T-helper 22 cell (primary cell): ENCODE measurements at places on chromosomes 5 and 9.

- DNase-seq, result no peak
Observed at GRCh38 chr5:126656401-126657007, 55.8 kb downstream of the PHAX start.

- no peak for DNase-seq
Observed at GRCh38 chr5:103259705-103260355, 1.3 kb downstream of the MACIR start.

DNA sequence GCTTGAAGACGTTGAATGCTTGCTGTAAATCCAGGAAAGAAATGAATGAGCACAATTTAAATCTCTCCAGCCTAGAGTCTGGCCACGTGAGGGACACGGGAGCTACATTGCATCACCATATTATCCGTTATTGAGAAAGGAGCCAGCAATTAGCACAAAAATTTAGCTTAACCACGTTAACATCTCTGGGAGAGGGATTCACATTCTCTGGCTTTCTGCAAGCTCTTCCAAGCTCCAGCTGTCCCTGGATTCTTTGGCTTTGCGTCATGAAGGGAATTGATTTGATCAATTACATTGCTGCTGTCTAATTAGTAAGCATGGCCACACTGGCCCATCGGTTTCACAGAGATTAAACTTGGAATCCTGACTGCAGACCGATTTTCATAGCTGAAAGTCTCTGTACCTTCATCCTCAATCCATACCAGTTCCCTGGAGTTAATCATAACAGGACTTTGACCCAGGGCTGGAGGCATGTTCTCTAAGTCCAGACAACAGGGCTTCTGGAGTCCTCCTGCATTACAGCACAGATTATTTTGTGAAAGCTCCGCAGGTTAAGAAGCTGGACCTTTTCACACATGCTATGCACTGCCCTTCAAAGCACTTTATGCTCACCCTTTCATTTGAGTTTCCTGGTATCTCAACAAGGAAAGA is 31.6 kb downstream of the ADRA1B start:
- DNase-seq, result no peak

DNA sequence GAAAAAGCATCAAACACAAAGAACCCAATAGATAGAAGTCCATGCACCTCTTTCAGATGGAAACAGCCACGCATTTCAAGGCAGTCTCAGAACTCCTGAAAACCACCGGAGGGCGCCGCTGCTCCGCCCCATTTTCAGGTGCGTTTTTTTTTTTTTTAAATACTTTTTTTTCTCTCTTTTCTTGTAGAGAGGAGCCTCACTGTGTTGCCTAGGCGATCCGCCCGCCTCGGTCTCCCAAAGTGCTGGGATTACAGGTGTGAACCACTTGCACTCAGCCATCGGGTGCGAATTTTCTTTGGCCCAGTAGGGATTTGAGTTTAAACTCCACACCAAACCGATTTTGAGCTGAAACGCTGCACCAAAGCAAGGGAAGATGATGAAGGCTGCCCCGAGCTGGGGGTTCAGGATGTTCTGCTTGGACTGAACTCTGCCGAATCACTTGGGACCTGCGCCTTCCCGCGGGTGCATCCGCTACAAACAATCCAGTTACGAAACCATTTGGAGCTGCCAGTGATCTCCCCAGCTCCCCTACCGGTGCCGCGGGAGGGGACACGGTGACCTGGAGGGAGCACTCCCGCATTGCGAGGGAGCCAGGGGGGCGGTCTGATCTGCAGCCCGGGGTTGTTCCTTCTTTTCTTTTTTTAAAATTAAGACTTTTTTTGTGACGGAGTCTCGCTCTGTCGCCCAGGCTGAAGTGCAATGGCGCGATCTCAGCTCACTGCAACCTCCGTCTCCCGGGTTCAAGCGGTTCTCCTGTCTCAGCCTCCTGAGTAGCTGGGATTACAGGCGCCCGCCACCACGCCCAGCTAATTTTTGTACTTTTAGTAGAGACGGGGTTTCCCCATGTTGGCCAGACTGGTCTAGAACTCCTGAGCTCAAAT is 1.4 kb downstream of the PTGR1 start:
- DNase-seq, result peak; percentile 19

GRCh38 chr5:54577528-54577927 is 60.0 kb downstream of the SNX18 start:
- DNase-seq, result no peak

GRCh38 chr9:126400571-126400970 is 73.9 kb downstream of the MVB12B start:
- DNase-seq, result no peak

DNA sequence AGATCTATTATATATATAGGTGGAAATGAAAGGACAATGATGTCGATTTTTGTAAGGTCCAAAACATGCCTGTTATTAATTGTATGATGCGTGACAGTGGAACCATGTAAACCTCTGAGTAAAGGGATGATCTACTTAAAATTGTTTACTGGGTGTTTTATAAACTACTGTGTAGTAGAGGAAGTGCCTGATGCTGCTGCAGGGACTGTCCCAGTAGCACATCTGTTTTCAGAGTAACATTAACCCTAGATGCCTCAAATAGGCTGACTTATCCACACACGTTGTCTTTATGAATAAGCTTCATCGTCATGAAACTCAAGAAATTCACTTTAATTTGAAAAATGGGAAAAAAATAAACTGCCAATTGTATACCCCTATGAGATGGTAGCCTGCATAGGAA is 1.7 kb downstream of the CAMK4 start:
- no peak for DNase-seq

DNA sequence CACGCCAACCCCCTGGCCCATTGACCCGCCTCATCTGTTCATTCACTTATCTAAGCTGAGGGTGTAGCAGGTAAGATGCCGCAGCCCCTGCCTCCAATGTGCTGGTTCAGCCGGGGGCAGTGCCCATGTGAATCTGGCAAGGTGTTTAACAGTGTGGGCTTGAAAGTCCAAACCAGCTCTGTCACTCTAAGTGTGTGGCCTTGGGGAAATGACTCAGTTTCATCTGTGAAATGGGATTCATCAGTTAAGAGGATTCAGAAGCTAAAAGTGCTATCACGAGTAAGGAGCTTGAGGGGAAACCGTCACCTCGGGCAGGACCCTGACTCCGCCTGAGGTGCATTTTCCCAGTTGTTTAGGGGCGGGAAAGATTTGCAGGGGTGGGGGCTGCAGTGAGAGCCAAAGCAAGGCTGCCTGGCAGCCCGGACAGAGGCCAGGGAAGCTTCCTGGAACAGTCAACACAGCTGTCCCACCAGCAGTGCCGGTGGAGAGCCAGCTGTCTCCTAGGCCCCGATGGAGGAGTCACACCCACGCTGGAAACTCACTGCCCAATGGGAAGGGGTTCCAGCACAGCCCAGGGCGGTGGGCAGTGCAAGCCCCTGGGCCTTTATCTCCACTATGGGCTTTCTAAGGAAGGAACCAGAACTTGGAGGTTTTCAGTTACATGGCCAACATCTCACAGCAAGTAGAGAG is 9.7 kb upstream of the URM1 start:
- no peak for DNase-seq

DNA sequence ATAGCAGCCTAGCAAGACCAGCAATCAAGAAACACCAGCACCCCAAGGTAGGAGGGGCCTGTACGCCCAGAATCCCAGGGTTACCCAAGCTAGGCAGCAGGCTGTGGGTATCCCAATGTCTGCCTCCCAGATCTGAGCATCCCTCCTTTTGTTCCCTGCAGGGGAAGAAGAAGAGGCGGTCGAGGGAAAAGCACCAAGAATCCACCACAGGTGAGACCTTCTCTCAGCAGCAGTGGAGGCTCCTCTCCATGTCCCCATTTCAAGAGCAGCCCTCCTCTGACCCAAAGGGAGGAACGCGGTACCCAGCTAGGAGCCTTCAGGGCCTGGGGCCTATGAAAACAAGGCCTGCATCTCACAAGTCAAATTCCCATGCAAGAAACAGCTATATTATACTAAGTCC is 28.9 kb downstream of the TCF7 start:
- DNase-seq, result no peak

GRCh38 chr5:1135696-1136525 is 24.0 kb upstream of the SLC12A7 start:
- no peak for DNase-seq

GRCh38 chr5:66669086-66669861 is 73.1 kb downstream of the MAST4 start:
- no peak for DNase-seq

GRCh38 chr5:103247118-103247517 is 11.4 kb upstream of the MACIR start:
- no peak for DNase-seq

GRCh38 chr9:111118256-111118948 is 80.1 kb upstream of the LPAR1 start:
- no peak for DNase-seq

DNA sequence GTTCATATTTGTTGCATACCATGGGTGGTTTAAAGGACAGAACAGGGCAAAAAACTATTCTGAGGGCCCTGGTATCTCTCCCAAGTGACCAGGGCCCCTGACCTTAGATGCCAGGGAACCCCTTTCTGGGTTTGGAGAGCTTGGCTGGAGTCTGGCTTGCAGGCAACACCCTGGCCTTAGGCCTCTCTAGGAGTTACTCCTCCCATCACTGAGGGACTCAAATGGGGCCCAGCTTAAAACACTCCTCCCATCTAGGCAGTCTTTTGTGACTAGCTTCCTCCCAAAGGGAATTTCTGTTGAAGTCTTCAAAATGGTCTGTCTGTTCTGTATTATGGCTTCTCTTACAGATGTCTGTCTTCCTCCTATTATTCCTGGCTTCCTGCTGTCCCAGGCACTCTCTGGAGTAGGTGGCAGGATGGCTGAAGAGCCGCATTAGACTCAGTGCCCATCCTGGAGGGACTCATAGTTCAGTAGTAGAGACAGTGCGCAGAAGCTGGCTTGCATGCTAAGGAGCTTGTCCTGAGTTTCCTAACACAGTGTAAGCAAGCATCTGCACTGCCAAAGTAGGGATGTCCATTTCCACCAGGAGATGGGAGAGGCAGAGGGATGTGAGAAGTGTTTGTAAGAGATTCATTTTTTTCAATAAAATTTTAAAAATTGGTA is 10.0 kb downstream of the COL15A1 start:
- DNase-seq, result no peak

GRCh38 chr5:5387777-5388176 is 34.7 kb upstream of the ICE1 start:
- no peak for DNase-seq

DNA sequence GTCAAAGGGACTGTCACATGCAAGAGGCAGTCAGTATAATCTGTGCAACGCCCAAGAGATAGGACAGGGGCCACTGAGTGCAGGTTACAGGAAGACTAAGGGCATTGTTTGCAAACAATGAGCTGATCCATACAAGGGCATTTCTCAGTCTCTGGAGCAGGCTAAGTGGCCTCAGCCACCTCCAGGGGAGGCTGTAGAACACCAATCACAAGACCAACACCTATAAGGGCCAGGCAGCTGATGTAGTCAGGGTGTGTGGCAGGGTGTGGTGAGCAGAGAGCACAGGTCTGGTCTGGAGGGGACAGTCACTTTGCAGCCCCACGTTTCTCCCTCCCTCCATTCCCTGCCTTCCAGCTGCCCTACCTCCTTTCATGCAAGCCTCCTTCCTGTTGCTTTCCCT is 83.2 kb upstream of the ADRA1B start:
- DNase-seq, result no peak

- DNase-seq, result peak; percentile 36
Observed at GRCh38 chr9:134381671-134382516, 55.6 kb downstream of the RXRA start.

GRCh38 chr9:128575469-128575868 is 23.1 kb downstream of the SPTAN1 start:
- DNase-seq, result no peak

- DNase-seq, result no peak
Observed at GRCh38 chr5:44945743-44946142, 137.0 kb downstream of the MRPS30 start.

GRCh38 chr9:126658201-126658825 is 44.6 kb downstream of the LMX1B start:
- no peak for DNase-seq
